ENCODE measurements at places on chromosomes 7 and 10.

GRCh38 chr7:28086198-28086597, 94.4 kb downstream of the JAZF1 start:
- DNase-seq = no peak

- DNase-seq = no peak
Measured at GRCh38 chr10:97719602-97720001, 6.1 kb downstream of the MARVELD1 start.

GRCh38 chr10:103232131-103232673, 13.5 kb upstream of the RPEL1 start:
- DNase-seq = no peak

GRCh38 chr10:130127364-130128061, 8.7 kb upstream of the GLRX3 start:
- peak; percentile 90 for DNase-seq

DNA sequence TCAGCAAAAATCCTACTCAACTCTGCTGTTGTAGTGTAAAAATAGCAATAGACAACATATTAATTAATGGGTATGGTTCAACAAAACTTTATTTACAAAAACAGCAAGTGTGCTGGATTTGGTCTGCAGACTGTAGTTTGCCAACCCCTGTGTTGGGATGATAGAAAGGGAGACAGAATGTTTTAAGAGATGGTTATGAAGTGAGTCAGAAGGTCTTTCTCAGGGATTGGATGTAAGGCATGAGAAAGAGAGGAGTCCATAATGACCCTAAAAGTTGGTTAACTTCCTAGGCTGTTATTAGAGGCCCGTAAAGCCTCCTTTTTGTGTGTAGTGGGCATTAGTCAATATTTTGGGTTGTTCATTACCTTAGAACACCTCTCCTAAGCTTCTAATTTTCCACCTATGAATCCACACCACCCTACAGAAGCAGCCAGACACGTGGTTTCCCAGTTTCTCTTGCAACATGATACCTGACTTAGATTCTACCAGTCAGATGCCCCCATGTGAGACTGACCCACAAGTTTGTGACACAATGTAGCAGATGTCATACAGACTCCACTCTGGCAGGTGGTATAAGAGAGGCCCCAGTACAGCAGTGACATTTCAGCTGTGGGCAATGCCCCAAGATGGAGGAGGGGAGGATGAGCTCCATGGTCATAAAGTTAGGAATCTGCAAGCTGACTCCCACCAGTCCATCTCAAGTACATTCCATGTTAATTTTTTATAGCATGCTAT, 1015.6 kb downstream of the KCNMA1 start:
- DNase-seq = no peak

DNA sequence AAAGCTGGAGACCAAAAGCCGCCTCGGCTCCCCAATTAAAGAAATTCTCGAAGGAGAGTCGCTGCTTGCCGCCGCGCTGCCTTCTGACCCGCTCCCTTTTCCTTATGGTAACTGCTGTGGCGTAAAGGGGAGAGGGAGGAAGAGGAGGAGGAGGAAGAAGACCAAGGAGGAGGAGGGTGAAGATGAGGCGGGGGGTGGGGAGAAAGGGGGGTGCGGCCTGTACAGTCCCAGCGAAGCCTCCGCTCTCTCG, 388 bp downstream of the CNOT4 start:
- DNase-seq = peak; percentile 40
